ENCODE measurements at places on chromosomes 2 and 18.

DNA sequence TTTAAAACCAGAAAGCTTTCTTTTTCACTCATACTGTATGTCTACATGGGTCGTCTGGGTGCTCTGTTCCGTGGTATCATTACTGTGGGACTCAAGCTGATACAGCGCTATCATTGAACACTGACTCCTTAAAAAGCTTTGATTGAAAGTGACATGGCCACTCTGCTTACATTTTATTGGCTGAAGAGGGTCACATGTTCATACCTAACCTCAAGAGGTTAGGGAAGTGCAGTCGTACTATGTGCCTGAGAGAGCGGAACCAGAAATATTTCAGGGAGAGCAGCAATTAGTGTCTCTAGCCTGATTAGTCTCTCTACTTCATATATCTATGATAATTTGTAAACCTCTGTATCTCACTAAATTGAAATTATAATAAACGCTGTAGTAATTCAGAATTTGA, 43.5 kb downstream of the PSMD14 start:
- DNase-seq = no peak

GRCh38 chr2:137021763-137022162, 256.4 kb downstream of the THSD7B start:
- no peak for DNase-seq

DNA sequence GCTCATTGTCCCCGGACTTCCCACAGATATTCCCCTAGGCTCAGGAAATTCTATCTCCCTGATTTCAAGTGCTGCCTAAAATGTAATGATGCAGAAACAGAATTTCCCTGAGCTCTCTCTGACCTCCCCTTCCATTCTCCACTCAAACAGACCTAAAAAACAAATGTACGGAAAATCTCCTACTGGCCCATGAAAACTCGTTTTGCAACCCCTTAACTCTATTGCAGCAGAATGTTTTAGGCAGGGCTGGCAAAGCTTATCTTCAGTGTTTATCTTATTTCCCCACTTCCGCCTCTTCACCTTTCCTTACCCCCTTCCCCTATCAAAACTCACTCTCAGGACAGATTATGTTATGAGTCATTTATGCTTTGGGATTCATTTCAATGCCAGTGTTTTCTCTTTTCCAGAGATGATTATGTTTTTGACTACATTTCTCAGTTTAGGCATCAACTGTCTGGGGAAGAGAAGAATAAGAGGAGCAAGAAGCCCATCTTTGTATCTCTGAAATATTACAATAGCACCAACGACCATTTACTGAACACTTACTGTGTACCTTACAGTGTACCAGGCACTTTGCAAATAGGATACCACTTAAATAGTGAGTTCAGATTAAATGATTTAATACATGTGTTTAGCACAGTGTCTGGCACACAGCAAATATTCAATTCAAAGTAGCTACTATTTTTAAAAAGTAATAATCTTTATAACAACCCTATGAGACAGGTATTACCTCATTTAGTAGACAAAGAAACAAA, 53.9 kb upstream of the STPG4 start:
- no peak for DNase-seq

- no peak for DNase-seq
Measured at GRCh38 chr2:42046819-42047487, 868 bp upstream of the PKDCC start.

GRCh38 chr2:109216332-109216731, 87.3 kb downstream of the SH3RF3 start:
- no peak for DNase-seq

GRCh38 chr2:230793572-230794359, 71.0 kb upstream of the ITM2C start:
- peak; percentile 65 for DNase-seq

Data from T-helper 22 cell (primary cell).